ENCODE measurements at places on chromosomes 5 and 9.

DNA sequence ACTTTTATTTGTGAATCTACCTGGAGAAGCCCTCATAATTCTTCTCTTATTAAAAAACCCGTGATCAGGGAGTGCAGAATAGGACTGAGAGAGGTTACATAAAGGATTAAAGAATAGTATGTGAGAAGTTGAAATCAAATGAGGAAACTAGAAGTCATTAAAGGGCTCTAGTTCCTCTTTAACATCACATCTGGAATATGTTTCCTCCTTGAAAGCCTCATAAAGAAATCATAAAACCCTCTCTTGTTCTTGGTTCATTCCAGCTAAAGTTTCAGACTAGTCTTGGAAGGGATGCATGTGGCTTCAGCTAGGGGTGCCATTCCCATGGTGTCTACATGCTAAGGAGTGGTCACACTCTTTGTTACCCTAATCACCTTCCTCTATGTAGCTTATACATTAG is 5.7 kb upstream of the C5orf46 start:
- DNase-seq, result no peak

DNA sequence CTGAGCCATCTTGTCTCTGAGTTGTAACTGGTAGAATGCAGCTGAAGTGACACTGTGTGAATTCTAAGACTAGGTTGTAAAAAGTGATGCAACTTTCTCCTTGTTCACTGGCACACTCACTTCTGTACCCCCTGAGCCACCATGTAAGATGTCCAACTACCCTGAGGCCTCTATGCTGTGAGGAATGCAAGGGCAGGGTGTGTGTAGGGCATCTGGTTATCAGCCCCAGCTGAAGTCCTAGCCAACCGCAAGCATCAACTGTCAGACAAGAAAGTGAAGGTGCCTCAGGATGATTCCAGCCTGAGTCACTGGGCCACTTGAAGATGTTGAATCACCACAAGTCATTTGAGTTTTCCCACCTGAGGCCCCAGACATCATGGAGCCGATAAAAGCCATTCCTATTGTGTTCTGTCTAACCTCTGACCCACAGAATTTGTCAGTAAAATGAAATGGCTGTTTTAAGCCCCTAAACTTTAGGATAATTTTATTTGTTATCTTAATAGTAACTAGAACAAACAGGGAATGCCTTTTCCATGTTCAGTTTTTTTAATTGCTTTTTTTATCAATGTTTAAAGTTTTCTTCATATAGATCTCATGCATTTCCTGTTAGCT is 18.7 kb upstream of the RHOBTB3 start:
- DNase-seq, result peak; percentile 83

GRCh38 chr5:63686181-63686580 is 276.1 kb downstream of the HTR1A start:
- no peak for DNase-seq

GRCh38 chr5:56168066-56168478 is 65.1 kb downstream of the ANKRD55 start:
- peak; percentile 78 for DNase-seq

DNA sequence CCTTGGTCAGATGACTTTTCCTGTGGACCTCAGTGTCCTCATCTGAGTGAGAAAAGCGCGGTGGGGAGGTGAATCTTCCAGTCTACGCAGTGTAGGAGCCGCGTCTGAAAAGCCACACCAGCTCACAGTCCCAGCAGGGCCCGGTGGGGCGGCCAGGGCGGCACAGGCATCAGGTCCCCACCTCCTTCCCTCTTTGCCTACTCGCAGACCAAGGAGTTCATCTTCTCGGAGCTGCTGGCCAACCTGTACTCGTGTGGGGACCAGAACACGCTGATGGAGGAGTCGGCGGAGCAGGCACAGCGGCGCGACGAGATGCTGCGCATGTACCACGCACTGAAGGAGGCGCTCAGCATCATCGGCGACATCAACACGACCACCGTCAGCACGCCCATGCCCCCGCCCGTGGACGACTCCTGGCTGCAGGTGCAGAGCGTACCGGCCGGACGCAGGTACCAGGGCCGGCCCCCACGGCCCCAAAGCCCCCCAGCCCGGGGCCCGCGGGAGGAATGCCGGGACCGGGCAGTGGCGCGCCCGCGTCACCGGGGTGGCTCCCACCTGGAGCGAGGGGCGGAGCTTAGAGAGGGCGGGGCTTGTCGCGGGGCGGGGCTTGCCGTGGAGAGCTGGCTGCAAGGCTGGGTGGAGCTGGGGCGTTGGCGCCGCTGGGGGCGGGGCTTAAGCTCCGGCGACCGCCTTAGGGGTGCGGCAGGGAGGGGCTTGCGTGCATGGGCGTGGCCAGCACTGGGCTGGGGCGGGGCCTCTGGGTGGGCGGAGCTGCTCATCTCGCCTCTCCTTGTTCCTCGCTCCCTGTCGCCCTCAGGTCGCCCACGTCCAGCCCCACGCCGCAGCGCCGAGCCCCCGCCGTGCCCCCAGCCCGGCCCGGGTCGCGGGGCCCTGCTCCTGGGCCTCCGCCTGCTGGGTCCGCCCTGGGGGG is 25.6 kb downstream of the GOLGA2 start:
- peak; percentile 38 for DNase-seq

- no peak for DNase-seq
These were observed 63.9 kb downstream of the MTAP start for GRCh38 chr9:21866302-21866701.

DNA sequence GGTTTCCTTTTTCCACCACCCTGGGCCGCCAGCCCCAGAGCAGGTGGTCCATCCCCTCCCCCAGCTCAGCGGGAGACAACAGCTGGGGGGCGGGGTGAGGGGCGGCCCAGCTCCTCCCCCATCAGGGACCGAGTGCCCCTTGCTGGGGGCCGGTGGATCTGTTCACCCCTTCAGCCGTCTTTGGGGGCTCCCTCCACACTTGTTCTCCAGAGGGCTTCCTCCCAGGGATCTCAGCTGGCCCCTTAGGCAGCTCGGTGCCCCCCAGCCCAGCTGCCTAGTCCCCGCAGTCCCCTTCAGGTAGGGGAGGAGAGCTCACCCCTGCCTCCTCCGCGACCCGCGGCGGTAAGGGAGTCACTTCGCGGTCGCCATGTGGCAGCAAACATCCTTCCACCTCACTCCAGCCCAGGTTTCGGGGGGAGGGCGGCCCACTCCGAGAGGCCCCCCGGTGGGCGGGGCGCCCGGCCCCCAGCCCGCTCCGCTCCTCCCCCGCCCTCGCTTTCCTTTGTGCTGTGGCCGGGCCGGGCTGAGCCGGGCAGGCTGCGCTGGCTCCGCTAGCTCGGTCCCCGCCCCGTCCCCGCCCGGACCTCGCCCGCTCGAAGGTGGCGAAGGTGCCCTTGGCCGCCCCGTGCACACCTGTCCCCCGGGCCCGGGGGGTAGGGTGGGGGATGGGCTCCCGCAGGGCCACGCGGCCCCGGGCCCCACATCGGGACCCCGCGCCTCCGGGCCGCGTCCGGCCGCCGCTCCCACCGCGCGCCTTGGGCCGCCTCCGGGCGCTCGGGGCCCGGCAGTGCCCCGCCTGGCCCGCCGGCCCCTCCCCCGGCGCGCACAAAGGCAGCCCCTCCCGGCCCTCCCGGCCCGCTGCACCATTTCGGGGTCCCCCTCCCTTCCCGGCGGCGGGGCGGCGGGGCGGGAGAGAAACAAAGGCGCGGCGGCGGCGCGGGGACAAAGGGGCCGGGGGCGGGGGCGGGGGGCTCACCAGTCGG is 683 bp downstream of the DBN1 start:
- peak; percentile 52 for DNase-seq

DNA sequence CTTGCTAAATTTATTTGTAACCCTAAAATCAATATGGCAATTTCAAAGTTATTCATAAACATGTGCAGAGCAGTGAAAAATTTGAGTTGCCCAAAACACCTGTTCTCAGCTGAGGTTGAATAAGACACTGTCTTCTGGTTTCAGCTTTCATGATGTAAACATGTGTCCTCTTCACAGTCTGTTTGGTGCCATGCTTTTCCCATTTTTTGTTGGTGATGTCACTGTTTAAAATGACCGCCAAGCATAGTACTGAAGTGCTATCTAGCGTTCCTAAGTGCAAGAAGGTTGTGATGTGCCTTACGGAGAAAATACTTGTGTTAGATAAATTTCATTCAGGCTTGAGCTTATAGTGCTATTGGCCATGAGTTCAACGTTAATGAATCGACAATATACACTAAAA is 580.8 kb downstream of the ACTL7B start:
- no peak for DNase-seq
